CD14-positive monocyte (primary cell): ENCODE measurements at places on chromosomes 4 and X.

- H3K36me3 ChIP-seq, result no peaks in the 10 kb centered on the region
- H3K27me3 ChIP-seq, result peaks cover 4% of the 10 kb centered on the region
- H3K4me1 ChIP-seq, result no peaks in the 10 kb centered on the region
- DNase-seq, result no peak
- no peak overlapping the region for H3K4me3 ChIP-seq
These were observed 80.4 kb downstream of the SHROOM2 start for GRCh38 chrX:9866633-9867032.

- H3K36me3 ChIP-seq, result no peaks in the 10 kb centered on the region
- H3K4me1 ChIP-seq, result no peaks in the 10 kb centered on the region
- H3K27me3 ChIP-seq, result no peaks in the 10 kb centered on the region
- DNase-seq, result no peak
These were observed 10.8 kb downstream of the NUDT6 start for GRCh38 chr4:122911588-122911987.

DNA sequence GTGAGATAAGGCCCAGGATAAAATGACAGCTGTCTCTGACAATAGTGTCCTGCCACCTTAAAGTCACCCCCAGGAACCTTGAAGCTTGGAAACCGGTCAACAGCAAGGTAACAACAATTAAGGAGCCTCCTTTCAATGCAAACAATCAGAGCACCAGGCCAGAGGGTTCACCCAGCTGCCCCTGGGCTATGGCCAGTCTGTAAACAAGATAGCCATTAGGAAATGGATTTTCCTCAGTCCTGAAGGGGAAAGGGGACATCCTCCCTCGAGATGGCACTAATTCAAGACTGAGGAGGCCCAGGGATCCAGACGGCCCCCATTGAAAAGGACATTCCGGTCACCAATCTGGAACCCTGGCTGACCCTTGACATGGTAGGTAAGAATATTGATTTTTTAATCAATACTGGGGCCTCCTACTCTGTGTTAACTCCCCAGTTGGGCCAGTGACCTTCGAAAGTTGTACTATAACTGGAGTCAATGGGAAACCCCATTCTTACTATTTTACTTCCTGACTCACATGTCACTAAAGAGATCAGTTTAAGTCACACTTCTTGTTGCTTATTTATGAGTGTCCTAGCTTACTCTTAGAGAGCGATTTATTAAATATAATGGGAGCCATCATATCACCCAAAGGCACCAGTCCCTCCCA lies 61.7 kb upstream of the CT45A1 start:
- no peak overlapping the region for H3K27ac ChIP-seq
- H3K4me1 ChIP-seq, result no peaks in the 10 kb centered on the region
- DNase-seq, result no peak
- no peaks in the 10 kb centered on the region for H3K36me3 ChIP-seq
- no peaks in the 10 kb centered on the region for H3K27me3 ChIP-seq

DNA sequence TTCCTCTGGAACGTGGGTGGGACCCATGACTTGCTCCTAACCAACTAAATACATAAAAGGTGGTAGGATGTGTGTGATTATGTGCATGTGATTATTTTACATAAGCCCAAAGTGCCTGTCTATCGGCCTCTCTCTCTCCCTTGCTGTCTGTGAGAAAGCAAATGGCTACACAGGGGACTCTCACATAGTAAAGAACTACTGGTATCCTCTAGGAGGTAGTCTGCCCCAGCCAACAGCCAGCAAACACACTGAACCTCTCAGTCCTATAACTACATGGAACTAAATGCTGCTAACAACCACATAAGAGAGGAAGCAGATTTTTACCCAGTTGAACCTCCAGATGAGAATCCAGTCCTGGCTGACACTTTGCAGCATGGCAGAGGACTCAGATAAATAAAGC lies 1249.4 kb downstream of the ADGRL3 start:
- no peak for DNase-seq
- H3K27ac ChIP-seq, result no peak overlapping the region
- H3K36me3 ChIP-seq, result no peaks in the 10 kb centered on the region

- H3K4me1 ChIP-seq, result no peaks in the 10 kb centered on the region
- H3K36me3 ChIP-seq, result no peaks in the 10 kb centered on the region
- no peak overlapping the region for H3K4me3 ChIP-seq
- no peaks in the 10 kb centered on the region for H3K27me3 ChIP-seq
- no peak overlapping the region for H3K27ac ChIP-seq
- no peak for DNase-seq
These were observed 31.4 kb upstream of the PRDM8 start for GRCh38 chr4:80165855-80166254.
